Endodermal cell (in vitro differentiated cells): ENCODE measurements at places on chromosomes 6 and 20.

- DNase-seq = no peak
Observed at GRCh38 chr20:62838128-62838891, 21.5 kb downstream of the COL9A3 start.

- no peak for DNase-seq
Observed at GRCh38 chr6:105747823-105748405, 338.2 kb upstream of the PRDM1 start.

DNA sequence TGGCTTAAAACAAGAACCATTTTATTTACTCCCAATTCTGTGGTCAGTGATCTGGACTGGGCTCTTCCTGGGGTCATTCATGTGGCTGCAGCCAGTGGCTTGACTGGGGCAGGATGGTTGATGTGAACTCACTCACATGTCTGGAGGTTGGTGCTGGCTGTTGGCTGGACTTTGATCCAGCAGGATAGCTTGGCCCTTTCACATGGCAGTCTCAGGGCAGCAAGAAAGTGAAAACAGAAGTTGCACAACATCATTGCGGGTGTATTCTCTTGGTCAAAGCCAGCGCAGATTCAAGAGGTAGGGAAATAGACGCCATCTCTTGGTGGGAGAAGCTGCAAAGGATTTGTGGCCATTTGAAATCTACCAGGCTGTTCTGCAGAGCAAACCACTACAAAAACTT, 77.2 kb downstream of the MDGA1 start:
- no peak for DNase-seq

DNA sequence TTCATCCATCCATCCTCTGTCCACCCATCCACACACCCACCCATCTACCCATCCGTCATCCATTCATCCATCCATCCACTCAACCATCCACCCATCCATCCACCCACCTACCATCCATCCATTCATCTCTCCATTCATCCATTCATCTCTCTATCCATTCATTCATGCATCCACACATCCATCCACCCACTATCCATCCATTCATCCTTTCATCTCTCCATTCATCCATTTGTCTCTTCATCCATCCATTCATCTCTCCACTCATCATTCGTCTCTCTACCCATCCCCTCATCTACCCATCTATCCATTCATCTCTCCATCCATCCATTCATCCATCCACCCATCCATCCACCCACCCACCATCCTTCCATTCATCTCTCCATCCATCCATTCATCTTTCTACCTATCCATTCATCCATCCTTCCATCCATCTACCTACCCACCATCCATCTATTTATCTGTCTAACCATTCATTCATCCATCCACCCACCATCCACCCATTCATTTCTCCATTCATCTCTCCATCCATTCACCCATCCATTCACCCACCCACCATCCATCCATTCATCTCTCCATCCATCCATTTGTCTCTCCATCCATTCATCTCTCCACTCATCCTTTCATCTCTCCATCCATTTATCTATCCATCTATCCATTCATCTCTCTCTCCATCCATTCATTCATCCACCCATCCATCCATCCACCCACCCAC, 275.4 kb downstream of the TAF4 start:
- DNase-seq = no peak

GRCh38 chr6:55994531-55994930, 119.1 kb upstream of the BMP5 start:
- no peak for DNase-seq

GRCh38 chr6:164108869-164109769, 694.6 kb downstream of the QKI start:
- DNase-seq = peak; percentile 47

DNA sequence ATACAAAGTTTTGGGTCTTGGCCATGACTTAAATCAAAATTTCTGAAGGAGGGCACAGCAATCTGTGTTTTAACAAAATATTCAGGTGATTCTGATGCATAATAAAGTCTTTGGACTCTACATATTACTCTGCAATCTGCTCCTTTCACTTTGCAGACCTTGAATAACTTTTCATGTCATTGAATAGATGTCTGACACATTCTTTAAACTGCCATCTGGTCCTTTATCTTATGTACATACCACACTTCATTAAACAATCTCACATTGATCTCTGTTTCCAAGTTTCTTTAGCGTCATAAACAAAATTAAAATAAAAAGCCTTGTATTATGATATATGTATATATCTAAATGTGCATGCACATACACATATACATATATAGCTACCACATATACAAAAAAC, 831.2 kb downstream of the MAFB start:
- DNase-seq = no peak

- DNase-seq = no peak
Observed at GRCh38 chr6:165689699-165690098, 26.7 kb upstream of the PDE10A start.

DNA sequence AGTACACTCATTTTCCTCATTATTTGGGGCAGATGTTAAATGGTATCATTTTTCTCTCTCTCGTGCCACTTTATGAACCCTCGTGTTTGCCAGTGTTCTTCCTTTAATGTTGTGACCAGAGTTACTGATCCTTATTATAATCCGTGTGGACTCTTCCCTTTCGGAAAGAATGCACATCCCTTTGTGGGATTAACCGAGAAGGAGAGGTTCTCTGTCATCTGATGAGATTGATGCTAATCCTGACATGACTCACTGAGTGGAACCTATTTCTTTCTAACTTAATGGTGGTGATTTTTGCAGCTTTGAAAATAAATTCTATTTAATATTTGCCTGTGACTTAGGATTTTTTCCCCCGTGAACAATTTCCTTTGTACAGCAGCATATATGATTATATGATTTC, 300.0 kb upstream of the MAN1A1 start:
- DNase-seq = no peak

DNA sequence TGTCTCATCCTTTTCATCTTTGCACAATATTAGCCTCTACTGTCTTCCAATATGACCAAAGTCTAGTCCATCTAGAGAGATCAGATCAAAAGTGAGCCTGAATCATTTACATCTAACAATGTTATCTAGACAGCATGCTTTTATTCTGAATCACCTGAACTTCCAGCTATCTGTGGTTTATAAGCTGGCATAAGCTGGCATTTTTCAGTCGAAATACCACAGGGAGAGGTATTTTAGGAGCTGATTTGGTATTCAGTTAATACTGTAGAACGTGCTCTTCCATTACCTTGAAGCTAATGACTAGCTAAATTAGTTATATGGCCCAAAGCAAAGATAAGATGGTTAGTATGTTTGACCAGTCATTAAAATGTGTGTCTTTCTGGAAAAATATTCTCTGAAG, 188.3 kb upstream of the AGPAT4 start:
- DNase-seq = no peak

GRCh38 chr6:61192610-61193009, 1093.4 kb downstream of the KHDRBS2 start:
- DNase-seq = no peak

GRCh38 chr6:33985947-33986346, 159.9 kb downstream of the GRM4 start:
- DNase-seq = peak; percentile 13

- DNase-seq = peak; percentile 36
Observed at GRCh38 chr6:35724059-35724458, 12.8 kb upstream of the ARMC12 start.

- no peak for DNase-seq
Observed at GRCh38 chr6:148423601-148424270, 81.1 kb downstream of the SASH1 start.

GRCh38 chr20:46057856-46058598, 29.0 kb downstream of the SLC12A5 start:
- peak; percentile 87 for DNase-seq
